ENCODE measurements at places on chromosomes 5 and 9.

DNA sequence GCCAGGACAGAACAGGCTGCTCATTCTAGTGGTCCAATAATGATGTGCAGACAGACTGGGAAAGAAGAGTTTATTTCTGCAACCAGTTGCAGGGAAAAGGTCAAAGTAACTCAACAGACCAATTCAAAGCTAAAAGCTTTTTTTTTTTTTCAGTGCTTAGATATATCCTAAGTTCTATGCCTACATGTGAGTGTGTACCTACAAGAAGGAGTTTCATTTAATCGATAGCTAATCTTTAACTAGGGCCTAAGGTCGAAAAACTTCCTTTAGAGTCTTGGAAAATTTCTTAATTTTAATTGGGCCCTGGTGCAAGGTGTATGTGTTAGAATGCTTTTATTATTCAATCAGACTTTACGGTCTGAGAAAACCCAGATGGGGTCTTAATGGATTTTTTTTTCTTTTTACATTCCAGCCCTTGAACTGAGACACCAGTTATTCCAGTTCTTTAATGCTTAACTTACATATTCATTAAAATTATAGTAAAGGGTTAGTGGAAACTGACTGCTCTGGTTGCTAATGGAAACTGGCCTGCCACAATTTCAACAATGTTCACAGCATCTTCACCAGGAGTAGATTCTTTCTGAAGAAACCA lies 365.3 kb downstream of the MTRR start:
- DNase-seq = no peak

DNA sequence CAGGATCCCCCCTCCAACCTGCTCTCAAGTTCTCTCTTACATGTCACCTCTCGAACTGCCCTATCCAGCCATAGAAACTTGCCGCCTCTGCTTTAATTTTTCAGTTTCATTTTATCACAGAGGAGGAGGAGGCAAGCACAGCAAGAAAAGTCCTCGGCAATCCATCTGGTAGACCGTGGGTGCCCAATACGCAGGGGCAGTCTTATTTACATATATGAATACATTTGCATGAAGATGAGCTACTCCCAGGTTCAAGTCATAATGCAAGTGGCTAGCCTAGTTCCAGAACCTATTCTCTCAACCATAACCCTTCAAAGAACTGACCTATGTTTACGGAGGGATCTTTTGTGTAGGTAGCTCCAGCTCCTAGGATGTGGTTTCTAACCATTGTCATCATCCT lies 223.2 kb upstream of the PANK3 start:
- DNase-seq = no peak

- DNase-seq = no peak
Measured at GRCh38 chr9:131099102-131099606, 2.8 kb downstream of the AIF1L start.

DNA sequence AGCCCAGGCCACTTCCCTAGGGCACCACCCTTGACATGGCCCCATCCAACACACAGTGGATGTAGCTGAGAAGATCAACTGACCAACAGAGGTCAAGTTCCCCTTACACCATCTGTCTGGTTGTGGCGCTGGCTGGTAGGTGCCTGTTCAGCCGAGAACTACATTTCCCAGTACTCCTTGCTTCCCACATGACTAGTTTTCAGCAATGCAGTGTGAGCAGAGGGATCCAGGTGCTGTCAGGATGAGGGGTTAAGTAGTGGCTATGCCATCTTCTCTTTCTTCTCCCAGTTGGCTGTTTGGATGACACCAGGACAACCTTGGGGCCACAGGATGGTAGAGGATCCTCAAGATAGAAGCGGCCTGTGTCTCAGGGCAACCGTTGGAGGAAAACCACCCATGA lies 48.6 kb upstream of the SH3PXD2B start:
- DNase-seq = no peak

GRCh38 chr5:125582352-125582751 lies 835.9 kb upstream of the ZNF608 start:
- no peak for DNase-seq

DNA sequence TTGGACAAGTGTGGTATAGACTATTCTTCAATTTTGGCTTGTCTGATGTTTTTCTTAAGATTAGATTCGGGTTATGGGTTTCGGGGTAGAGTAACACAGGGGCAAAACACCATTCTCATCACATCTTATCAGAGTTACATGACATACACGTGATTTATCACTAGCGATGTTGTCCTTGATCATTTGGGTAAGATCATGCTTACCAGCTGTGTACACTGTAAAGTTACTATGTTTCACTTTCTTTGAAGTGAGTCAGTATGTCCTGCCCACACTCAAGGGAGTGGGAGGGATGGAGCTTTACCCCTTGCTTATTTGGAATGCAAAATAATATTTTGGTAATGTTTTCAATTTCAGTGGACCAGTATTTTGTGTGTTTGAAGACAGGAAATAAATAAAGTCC lies 101.8 kb upstream of the TAF11L2 start:
- no peak for DNase-seq

DNA sequence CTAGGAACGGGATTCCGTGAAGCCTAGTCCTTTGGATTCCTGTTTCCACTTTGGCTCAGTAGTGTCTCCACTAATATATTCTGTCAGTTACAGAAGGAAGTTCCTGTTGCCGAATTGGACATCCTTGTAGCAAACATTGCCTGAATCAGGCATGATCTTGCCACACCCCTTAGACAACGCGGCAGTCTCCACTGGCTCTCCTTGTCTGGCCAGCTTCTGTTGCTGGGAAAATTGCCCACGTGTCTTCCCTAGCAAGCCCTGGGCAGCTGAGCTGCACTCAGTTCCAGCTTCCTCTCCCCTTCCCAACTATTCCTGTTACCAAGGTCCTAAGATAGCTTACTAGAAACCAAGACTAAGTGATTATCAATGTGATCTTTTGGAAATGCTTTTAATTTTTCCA lies 316.6 kb upstream of the RIOK2 start:
- no peak for DNase-seq

- no peak for DNase-seq
Measured at GRCh38 chr9:122219856-122220672, 8.7 kb downstream of the LHX6 start.

DNA sequence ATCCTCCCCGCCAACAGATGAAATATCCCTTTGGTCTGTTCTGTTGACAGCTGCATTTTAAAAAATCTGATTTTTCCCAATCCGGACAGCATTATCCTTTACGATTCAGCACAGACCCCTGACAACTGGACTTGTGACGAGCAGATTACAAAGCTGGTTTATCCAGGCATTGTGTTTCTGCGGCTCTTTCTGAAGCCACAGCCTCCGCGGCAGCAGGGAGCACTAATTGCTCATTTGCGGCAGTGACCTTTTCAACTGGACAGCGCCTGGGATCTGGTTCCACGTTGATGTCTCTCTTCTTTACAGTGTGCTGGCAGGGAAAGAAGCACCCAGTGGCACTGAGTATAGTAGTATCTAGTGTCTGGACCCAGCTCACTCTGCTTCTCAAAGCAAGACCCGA lies 351.2 kb downstream of the ZNF608 start:
- peak; percentile 59 for DNase-seq

GRCh38 chr5:5182508-5183188 lies 42.5 kb downstream of the ADAMTS16 start:
- DNase-seq = no peak

DNA sequence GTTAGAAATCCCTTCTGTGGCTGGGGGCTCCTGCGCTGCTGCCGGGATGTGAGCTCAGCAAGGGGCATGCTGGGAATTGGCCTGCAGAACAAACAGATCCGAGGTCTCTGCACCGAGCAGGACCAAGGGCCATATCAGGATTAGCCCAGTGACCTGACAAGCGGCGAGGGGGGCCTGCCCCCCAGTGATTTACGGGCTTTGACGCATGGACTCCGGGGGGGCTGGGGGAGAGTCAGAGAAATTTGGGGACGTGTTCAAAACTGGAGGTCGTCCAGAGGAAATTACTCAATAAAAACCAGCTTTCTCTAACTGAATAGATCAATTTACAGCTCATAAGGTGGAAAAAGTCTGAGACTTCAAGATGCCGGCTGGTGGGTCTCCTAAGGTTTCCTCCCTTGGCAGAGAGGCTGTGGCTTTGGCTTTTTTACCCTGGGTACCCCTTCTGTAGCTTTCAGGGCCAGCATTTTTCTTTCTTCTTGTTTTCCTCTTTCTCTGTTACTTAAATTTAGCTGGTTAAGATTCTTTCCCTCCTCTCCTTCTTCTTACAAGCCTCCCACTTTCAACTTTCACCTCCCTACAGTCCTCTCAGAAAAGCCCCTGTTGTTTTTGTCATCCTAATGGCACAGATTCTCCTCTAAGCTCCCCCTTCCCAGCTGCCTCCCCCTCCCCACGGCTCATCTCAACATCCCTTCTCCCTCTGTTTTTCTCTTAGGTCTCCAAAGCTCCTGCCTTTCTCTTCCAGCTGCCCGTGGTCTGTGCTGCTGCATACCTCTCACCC lies 551.0 kb downstream of the CCDC171 start:
- no peak for DNase-seq

DNA sequence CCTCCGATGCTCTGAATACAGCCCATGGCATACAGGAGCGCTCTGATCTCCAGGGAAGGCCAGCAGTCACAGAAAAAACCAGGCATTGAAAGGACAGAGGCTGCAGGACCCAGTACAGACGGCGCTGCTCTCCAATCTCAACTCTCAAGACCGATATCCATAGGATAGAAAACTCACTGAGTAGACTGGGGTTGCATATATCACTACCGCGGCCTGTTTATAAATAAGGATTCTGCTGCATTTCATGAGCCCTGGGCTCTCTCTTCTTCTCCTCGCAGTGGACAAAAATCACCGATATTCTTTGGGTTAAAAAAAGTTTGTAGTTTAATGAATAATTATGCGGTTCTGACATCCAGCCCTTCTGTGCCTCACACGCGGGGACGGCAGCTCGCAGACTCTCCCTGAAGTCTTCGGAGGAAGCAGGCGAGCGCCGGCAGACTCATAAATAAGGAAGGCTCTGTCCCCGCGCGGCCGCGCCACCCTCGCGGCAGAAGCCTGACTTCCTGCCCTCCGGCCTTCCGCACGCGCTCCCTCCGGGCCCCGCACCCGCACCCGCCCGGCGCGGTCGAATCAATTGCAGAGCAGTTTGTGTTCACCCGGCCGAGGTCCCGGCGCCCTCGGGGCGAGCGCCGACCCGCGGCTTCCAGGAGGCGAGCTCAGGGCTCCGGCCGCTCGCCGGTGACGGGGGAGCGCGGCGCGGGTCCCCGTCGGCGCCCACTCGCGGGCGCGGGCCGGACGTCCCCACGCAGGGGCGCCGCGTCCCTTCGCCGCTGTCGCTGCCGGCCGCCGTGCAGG lies at the start of gene FAM78A:
FAM78A (minus strand) TSS at position 417 of the 795 bp plus-strand sequence; CDS start at position 86, 331 bp downstream.
- DNase-seq = no peak

DNA sequence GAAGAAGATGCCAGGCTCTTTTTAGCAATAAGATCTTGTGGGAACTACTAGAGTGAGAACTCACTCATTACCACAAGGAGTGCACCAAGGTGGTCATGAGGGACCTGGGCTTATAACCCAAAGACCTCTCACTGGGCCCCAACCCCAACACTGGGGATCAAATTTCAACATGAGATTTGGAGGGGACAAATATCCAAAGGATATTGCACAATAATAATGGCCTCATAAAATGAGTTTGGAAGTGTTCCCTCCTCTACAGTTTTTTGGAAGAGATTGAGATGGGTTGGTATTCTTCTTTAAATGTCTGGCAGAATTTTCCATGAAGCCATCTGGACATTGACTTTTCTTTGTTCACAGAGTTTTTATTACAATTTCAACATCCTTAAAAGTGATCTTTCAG lies 38.0 kb upstream of the FAM120A start:
- no peak for DNase-seq

DNA sequence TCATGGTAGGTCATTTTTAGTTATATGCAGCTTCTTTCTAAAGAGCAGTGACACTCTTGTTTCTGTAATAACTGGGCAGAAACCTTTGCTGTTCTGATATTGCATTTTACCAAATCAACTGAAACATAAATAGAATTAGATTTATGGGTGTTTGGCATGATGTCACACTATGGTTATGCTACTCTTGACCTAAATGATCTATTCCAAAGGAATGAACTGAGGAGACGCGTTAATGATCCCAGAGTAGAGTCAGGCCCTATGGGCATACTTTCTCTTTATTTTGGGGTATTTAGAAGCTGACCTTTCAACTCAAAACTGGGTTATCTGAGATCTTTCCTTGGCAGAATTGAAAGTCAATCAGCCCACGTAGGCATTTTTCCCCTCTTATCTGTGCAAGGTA lies 146.8 kb upstream of the ADAMTSL1 start:
- no peak for DNase-seq

GRCh38 chr5:81760521-81760920 lies 9.6 kb upstream of the SSBP2 start:
- no peak for DNase-seq

- no peak for DNase-seq
Measured at GRCh38 chr9:133233681-133234432, 24.8 kb upstream of the OBP2B start.
